A549 treated with DMSO at 1 μM for 4 hours (cell line): ENCODE measurements at places on chromosomes 1 and 21. TPM values are rescaled to one million over a fixed set of nuclear protein-coding genes. Genes with fewer than 3 reads are reported as not detected.

The BARHL2 gene
- not detected in 5 replicates for total RNA-seq

The GBP2 gene
- total RNA-seq: 0.61 to 1.1 TPM (median 1.0 TPM) in 5 replicates

The CITED4 gene
- total RNA-seq: 26.1 to 53.1 TPM (median 44.1 TPM) in 5 replicates

The OSBPL9 gene
- total RNA-seq: 30.2 to 40.5 TPM (median 39.7 TPM) in 5 replicates

The PHTF1 gene
- total RNA-seq: 15.3 to 17.8 TPM (median 16.0 TPM) in 5 replicates

The KCNE1 gene
- 0.05 to 0.09 TPM in 2 of 5 replicates, not detected in the others for total RNA-seq

The SMCP gene
- total RNA-seq: not detected in 5 replicates

The C1orf210 gene
- total RNA-seq: not detected in 5 replicates

The ALPL gene
- 0.19 to 0.47 TPM (median 0.31 TPM) in 5 replicates for total RNA-seq

The HSF2BP gene
- 1.2 to 2.0 TPM (median 1.6 TPM) in 5 replicates for total RNA-seq

The SORT1 gene
- 3.7 to 4.7 TPM (median 4.4 TPM) in 5 replicates for total RNA-seq

The FCRL6 gene
- total RNA-seq: not detected in 5 replicates

The PIGP gene
- total RNA-seq: 11.8 to 18.2 TPM (median 16.9 TPM) in 5 replicates

The SH2D2A gene
- total RNA-seq: 3.9 to 5.1 TPM (median 4.7 TPM) in 5 replicates

The DCST2 gene
- 0.22 to 0.72 TPM (median 0.46 TPM) in 5 replicates for total RNA-seq

The CLCA4 gene
- not detected in 5 replicates for total RNA-seq

The C8A gene
- not detected in 5 replicates for total RNA-seq

The EDARADD gene
- total RNA-seq: 2.7 to 3.2 TPM (median 3.1 TPM) in 5 replicates

The PRPF38A gene
- total RNA-seq: 11.7 to 21.4 TPM (median 20.7 TPM) in 5 replicates

The KRTAP7-1 gene
- not detected in 5 replicates for total RNA-seq

The UFC1 gene
- total RNA-seq: 87.3 to 130 TPM (median 91.1 TPM) in 5 replicates

The DYNLT4 gene
- 0.35 to 1.3 TPM (median 0.75 TPM) in 5 replicates for total RNA-seq

The FAAH gene
- 0.59 to 1.2 TPM (median 0.79 TPM) in 5 replicates for total RNA-seq

The TNFAIP8L2 gene
- not detected in 5 replicates for total RNA-seq
